ENCODE measurements at places on chromosomes 1 and 21.

DNA sequence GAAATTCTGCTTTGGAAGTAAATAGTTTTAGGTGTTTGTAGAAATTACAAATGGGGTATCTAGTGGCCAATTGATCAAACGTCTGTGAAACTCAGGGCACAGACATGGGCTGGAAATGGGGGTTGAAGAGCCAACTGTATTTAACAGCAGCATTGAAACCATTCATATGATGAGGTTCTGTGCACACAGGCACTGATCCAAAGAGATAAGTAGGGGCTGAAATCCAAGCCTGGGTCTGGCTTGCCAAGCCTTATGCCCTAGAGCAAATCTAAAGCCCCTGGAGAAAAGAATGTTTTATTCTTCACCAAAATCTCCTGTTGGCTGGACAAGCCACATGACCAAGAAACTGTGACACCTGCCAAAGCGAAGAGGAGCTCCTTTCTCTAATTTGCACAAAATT is 67.6 kb upstream of the ST6GALNAC5 start:
- no peak for DNase-seq

- DNase-seq: no peak
Observed at GRCh38 chr21:37783016-37783415, 133.2 kb downstream of the KCNJ6 start.

- DNase-seq: no peak
Observed at GRCh38 chr21:32566741-32567389, 18.5 kb downstream of the TCP10L start.

GRCh38 chr1:35187816-35188342 is 5.1 kb downstream of the SFPQ start:
- no peak for DNase-seq

GRCh38 chr1:62070384-62071011 is 124.2 kb upstream of the L1TD1 start:
- no peak for DNase-seq

DNA sequence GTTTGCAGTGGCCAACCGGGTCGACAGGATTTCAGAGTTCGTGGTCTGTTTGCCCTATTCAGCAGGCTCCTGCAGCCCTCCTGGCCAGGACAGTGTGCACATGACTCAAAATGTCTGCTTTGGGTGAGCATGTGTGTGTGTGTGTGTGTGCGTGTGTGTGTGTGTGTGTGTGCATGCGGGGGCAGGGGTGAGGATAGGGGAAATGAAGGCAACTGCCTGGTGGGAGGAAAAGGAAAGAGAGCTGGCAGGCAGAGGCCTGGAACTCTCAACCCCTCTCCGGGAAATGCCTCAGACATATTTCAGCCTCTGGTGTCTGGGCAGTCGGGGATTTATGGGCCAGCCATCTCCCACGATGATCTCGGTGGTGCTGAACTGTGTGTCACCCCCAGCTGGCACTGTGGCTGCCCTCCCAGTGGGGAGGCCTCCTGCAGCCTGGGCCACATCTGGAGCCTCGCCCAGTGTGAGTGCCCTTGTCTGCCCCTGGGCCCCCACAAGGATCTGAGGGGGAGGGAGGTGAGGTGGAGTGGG is 15.2 kb downstream of the CDCP2 start:
- no peak for DNase-seq

DNA sequence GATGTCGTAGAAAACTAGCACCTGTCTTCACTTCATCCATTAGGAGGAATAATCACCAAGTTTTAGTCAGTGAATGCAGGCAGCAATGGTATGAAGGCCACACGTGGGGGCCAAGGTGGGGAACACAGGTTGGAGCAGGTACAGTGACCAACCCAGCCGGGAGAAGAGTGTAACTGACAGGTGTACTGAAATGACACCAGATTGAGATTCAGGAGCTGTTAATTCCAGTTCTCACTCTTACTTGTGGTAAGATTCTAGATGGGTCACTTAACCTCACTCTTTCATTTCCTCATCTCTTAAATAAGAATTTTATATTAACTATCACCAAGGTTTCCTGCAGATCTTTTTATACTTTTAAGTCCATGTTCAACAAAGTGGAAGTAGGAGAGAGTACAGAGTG is 206.2 kb upstream of the PTBP2 start:
- DNase-seq: no peak

DNA sequence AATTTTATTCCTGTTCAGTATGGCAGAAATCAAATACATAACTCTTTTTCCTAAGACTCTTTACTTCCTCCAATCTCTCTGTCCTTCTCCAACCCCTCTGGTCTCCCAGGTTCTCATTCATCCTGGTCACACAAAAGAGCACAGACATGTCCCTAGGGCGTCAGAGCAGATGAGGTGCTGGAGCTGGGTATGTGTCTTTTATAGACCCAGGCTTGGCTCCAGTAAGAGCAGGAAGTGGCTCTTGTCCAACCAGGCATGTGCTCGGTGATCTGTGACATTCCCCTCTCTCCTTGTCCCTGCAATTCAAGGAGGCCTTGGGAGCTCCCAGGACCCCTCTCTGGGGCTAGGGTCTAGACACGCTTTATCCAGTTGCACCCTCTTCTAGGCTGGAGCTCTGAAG is 18.0 kb upstream of the LCE2D start:
- DNase-seq: no peak
